SW480 (cell line): ENCODE measurements at places on chromosomes 2 and 18.

- DNase-seq: no peak
These were observed 15.2 kb downstream of the SMAD2 start for GRCh38 chr18:47915229-47915628.

DNA sequence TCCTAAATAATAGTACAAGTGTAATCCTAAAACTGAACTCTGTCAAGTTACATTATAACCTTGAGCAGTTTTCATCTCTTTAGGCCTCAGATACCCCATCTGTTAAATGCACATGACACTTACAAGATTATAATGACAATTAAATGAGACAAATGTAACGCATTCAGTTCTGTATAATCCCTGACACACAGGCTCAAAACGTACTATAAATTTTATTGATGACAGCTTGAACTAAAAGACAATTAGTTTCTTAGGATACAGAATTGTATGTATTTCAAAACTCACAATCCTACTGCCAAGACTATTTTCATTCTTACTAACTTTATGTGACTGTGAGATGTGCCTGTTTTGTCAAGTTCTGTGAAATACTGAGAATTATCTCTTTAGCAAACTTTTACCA is 56.2 kb downstream of the GFPT1 start:
- DNase-seq: no peak

DNA sequence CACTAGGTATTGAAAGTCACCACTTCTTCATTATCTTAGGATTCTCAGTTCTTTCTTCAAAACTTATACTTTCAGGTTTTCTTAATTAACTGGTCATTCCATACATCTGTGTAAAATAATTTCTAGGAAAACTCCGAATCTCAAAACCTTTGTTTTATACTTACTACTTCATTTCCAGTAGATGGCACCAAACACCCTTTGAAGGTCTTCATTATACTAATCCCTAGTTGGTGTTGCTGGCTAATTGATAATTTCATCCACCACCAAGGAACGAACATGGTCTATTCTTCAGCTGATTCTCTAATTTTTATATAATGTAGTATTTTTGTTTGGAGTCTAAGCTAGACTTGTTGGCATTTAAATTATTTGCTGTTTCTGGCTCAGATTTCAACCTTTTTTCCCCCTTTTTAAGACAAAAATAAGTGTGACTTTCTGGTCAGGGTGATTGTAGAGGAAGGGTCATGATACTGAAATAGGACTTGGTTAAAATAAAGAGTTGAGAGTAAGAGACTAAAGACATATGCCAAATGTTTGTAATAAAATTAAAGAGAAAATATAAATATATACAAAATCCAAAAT is 2.8 kb upstream of the MXD1 start:
- DNase-seq: peak; percentile 80

- no peak for DNase-seq
These were observed 10.1 kb downstream of the HDAC4 start for GRCh38 chr2:239390546-239391285.

GRCh38 chr18:48003426-48004349 is 73.2 kb upstream of the SMAD2 start:
- peak; percentile 70 for DNase-seq

DNA sequence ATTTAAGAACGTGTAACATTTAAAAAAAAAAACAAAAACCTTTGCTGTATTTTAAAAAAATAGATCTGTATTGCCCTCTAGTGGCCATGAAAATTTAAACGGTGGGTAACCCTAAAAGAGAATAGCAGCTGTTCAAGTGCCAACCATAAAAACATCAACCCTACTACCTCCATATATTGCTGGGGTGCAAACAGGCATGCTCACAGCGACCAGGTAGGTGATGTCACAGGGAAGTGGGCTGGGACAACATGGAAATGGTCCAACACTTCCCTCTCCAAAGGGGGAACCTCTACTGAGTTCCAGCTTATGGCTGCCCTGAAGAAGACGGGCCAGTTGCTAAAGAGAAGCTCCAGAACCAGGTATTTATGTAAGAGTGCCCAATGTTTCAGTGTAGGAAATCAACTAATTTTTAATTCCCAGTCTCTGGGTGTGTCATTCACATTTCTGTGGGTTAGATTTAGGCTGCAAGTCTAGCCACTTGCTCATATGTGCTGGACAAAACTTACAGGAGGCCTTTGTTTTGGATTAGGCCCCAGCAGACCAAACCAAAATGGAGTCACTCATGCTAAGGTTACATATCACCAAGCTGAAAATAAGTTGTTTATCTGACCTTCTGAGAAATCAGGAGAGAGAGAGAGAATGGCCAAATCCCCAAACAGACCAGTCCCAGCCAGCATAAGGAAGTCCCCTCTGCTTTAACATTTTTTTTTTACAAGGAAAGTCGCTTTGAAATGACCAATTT is 54.5 kb downstream of the SKA1 start:
- peak; percentile 8 for DNase-seq

- DNase-seq: no peak
These were observed 24.2 kb upstream of the TOGARAM2 start for GRCh38 chr2:28956890-28957289.

- no peak for DNase-seq
These were observed 10.5 kb upstream of the AGAP1 start for GRCh38 chr2:235483313-235483712.

DNA sequence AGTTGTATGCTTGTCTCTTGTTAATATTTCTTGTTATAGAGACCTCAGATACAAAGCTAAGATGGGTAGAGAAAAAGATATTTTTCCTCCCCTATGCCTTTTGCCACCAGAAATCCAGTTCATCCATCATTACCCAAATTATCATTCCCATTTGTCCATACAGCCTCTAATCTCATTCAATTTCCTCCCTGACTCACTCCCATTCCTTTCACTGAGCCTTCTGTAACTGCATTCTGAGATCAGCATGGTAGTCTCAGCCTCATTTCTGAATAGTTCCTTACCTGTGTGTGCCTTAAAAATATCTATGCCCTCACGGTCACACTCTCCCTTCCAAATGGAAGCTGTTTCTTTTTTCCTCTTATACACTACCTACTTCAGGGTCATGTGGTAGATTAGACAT is 15.7 kb upstream of the PIK3C3 start:
- DNase-seq: no peak

- DNase-seq: no peak
These were observed 29.2 kb downstream of the KCNG3 start for GRCh38 chr2:42464631-42465030.

DNA sequence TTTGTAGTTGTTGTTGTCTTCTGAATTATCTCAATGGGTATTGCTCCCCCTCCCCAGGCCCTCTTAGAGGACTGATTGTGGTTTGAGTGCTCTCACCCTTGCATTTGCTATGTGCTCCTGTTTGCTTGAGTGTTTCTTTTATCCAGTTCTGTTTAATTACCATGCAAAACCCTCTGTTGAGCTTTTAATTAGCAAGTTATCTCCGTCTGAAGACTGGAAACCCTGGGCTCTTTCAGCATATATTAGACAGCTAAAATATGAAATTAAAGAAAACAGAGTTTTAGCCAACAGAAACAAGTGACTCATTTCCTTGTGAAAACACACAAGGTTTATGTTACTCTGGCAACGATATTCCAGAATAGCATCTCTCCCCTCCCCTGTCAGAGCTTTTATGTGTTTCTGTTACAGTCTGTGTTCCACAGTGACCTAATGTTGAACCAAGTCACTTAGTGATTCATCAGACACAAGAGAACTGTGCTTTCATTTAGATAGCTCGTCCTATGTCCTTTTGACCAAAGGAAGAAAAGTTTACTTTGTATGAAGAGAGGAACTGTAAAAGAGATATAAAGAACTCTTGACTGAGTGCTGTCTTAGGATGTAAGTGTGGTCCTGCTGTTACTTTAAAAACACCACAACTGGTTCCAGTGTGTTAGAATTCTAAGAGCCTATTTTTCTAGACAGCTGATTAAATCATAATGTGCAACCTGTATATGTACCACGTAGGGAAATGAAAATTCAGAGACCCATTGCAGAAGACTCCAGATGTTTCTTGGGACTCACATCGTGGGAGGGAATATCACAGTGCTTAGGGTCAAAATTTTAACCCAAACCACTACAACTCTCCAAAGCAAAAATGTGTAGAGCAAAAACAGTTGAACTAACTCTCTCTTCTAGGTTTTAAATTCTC is 172.8 kb upstream of the RBMS1 start:
- DNase-seq: peak; percentile 54

GRCh38 chr2:241768251-241768711 is 8.3 kb upstream of the GAL3ST2 start:
- no peak for DNase-seq

GRCh38 chr2:168075446-168075845 is 171.9 kb downstream of the STK39 start:
- DNase-seq: no peak

DNA sequence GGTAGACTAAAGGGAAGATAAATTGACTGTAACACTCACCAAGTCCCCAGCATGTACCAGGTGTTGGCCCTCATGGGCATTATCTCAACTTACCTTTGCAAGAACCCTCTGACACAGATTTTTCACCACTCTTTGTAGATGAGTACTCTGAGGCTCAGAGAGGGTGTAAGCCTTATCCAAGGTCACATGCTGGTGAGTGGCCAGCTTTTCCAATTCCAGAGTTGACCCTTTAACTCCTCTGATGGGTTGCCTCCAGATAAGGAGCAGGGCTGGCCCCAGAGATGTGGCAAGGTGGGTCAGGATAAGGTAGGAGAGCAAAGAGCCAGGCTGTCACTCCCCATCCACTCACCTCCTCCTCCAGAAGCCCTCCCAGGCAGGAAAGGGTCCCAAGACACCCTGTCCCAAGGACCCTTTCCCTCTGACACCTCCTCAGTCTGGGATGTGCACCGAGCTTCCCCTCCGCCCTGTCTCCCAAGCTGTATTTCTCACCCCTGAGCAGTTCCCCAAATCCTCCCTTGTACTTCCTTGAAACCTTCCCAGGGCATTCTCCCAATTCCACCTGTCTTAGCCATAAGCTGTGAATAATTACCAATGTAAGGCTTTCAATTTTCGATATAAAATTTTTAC is 165.9 kb downstream of the ZFP36L2 start:
- DNase-seq: no peak
